Stimulated activated CD8-positive, alpha-beta memory T cell treated with anti-CD3 and anti-CD28 coated beads, Interleukin-7, amount 100 ng/mL, for 1 hour (primary cell): ENCODE measurements at places on chromosomes 11 and 22.

- no peak for DNase-seq
These were observed 192.2 kb upstream of the BLID start for GRCh38 chr11:122308226-122308625.

GRCh38 chr11:36162006-36162882, 127.0 kb downstream of the COMMD9 start:
- DNase-seq: no peak

DNA sequence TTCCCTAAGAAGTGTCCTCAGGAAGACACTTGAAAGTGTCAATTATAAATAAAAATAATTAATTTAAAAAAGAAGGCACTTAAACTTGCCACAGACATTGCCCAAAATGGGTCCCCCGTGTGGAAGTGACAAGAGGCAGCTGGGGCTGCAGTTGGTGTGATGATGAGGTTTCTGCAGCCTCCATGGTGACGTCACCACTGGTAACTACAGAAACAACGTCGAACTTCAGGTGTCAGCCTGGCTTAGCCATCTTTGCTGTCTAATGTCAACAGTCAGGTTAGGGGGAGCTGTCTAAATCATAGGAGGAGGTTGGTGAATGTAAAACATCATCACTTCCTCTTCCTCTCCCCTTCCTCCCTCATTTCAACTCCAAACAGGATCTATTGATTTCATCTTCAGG, 328.6 kb downstream of the MN1 start:
- no peak for DNase-seq

DNA sequence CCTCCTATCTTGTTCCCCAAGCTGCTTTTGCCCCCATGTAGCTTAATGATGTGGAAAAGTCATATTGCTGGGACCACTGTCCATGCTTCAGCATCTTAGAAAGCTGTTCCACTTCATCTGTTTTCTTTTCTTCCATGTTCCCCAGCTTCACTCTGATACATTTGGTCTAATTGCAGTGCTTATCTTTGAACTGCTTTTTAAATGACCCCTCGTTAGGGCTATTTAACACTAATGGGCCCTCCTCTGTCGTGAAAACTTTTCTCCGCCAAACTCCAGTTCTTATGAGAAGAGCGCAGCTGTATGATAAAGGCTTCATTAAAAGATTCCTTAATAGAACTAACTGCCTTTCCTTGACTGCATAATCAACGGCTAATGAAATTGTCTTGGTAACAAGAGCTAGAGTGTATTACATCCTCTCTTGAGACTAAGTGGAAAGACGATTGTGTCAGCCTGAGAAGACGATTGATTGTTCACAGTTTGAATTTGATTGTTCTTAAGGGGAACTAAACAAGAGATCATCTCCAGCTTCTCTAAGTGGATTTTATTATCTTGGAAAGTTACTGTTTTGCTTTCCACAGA, 165.0 kb upstream of the MTNR1B start:
- DNase-seq: no peak

- no peak for DNase-seq
These were observed 16.7 kb upstream of the MOGAT2 start for GRCh38 chr11:75700940-75701339.

- DNase-seq: no peak
These were observed 770 bp downstream of the SLC7A4 start for GRCh38 chr22:21031545-21032036.

DNA sequence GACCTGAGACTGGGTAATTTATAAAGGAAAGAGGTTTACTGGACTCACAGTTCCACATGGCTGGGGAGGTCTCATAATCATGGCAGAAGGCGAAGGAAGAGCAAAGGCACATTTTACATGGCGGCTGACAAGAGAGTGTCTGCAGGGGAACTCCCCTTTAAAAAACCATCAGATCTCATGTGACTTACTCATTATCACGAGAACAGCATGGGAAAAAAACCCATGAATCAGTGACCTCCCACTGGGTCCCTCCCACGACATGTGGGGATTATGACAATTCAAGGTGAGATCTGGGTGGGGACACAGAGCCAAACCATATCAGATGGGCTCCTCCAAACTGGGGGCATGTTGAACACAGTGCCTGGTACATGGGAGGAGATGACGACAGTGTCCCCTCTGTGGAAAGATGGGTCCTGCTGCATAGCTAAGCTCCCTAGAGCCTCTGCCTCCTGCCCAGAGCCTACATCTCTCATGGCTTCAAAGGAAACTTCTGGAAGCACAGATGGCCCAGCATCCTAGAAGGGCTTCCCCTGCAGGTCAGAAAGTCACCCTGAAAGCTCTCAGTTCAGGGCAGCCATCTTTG, 46.1 kb downstream of the MYEOV start:
- DNase-seq: no peak

DNA sequence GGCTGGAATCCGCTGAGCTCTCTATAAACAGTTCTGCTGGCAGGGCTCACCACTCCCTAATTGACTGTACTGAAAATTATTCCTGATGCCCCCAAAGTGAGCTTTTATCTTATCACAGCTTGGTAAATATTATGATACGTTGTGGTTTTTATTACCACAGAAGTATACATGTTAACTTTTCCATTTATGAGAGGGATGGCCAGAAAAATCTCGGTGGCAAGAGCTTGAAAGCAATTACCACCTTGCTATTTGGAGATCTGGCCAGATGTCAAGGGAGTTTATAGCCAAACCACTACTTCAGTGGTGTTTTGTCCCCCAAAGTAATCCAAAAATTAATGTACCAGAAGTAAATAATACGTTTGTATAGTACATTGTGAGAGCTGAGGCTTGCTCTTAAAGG, 75.4 kb upstream of the RCN1 start:
- no peak for DNase-seq

GRCh38 chr11:102287964-102288724, 29.1 kb upstream of the BIRC3 start:
- DNase-seq: no peak

GRCh38 chr22:20089977-20090729, 10.1 kb downstream of the DGCR8 start:
- no peak for DNase-seq

DNA sequence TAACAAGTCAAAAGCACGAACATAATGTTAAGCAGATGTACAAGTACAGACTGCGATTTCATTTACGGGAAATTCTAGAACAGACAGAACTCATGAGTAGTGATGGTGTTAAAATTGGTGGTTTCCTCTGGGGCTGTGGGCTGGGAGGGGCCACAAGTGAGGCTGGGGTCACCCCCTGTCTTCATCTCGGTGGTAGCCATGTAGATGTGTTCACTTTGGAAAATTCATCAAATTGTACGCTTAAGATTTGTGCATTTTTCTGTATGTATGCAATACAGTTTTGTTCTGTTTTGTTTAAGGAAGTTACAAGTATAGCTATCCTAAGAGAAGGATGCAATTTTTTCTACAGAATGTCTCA, 504 bp upstream of the ASCC2 start:
- DNase-seq: no peak

GRCh38 chr11:34302046-34302921, 55.5 kb downstream of the ABTB2 start:
- DNase-seq: no peak
